Muscle of back (tissue), 13 donors: ENCODE measurements at places on chromosomes 2 and 18. TPM values are rescaled to one million over a fixed set of nuclear protein-coding genes. Genes with fewer than 3 reads are reported as not detected.

- no peak for DNase-seq
Observed at GRCh38 chr2:233100192-233100998, 40.3 kb downstream of the INPP5D start.

The DSG4 gene
- not detected for polyA plus RNA-seq

The ITPRIPL1 gene
- polyA plus RNA-seq, result 4.2 TPM

DNA sequence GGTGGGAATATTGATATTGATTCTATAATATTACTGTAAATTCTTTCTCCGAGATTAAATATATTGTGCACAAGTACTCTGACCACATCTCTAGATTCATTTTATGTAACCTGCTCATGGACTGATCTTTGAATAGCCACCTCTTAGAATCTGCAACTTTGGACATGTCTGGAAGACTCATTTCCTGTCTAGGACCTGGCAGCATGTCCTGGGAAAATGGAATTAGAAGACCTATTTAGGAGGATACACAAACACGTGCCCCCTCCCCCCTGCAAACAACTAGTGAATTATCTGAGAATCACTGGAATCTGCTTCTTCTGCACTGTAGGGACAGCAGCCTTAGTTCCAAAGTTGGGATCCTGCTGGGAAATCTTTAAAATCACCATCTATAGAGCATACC lies 94.1 kb downstream of the UBE2E3 start:
- no peak for DNase-seq

GRCh38 chr18:6797171-6797570 lies 67.7 kb downstream of the ARHGAP28 start:
- peak; percentile 89 for DNase-seq

DNA sequence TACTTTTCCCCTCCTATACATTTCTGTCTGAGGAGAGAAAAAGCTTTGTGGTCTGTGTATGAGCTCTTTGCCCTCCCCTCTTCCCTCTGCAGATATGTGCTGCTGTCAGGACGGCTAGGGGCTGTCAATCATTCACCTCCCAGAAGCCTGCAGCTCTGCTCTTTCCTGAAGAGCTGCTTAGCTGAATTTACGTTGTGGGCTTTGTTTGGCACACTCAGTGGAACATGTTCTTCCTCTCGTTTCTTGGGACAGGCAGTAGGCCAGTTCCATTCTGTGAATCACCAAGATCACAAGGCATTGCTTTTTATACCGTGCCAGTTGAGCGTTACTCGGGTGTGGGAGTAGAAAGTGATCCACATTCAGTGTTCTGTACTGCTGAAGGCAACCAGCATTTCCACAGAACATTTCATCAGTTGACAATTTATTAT lies 136.7 kb downstream of the LAMA3 start:
- DNase-seq, result peak; percentile 77

The RPL37A gene
- 4,723 TPM for polyA plus RNA-seq

GRCh38 chr18:77304268-77304667 lies 54.6 kb downstream of the GALR1 start:
- no peak for DNase-seq

DNA sequence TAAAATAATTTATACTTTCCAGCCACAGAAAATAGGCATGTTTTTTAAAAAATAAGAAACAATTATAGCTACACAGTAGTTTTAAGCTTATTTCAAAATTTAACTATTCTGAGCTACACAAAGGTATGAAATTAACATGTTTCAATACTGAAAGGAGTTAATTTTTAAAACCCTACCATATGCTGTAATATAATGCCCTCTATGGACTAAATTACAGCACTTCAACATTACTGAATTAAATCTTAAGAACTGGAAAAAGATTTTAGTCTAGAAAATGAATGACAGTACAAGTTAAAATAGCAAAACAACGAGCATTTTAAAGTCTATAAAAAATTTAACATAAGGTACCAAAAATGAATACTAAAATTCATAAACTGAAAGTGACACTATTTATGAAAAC lies 36.3 kb downstream of the RTN4 start:
- no peak for DNase-seq

- no peak for DNase-seq
Observed at GRCh38 chr2:204066051-204066450, 129.5 kb downstream of the ICOS start.

- DNase-seq, result no peak
Observed at GRCh38 chr2:223999862-224000261, 39.2 kb downstream of the SERPINE2 start.
